ENCODE measurements at places on chromosomes 6 and 20.

DNA sequence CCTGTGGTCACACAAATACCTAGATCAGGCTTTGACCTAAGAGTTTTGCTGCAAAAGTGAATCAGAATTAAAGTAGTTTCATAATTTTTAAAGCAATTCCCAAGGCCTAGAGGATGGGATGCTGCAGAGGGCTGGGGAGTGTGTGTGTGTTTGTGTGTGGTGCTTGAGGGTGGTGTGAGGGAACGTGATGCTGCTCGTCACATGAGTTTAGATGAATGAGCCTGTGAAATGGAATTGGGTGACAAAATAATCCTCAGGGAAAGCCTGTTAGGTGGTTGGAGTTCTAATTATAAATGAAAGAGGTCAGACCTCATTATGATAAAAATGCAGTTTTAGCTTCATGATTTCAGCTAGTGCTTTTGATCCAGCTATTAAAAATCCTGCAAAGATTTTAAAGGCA lies 87.5 kb upstream of the TMEM170B start:
- DNase-seq = no peak

DNA sequence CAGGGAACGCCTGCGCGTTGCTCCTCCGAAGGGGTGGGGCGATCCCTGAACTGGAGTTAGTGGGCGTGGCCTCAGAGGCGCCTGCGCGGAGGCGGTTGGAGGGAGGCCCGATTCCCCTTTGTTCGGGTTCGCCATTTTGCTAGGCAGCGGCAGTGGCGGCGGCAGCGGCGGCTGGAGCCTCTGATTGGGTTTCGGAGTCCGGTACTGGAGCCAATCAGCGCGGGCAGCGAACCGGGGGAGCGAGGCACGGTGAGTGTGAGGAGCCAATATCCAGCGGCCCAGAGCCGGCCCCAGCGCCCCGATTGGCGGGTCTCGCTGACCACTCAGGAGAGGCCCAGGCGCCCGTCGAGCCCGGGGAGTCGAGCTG lies at the start of gene NFYA:
TSS of gene NFYA (plus strand) at position 139 of the 367 bp plus-strand sequence. CDS start 6,116 bp downstream, outside the sequence.
- DNase-seq = no peak

DNA sequence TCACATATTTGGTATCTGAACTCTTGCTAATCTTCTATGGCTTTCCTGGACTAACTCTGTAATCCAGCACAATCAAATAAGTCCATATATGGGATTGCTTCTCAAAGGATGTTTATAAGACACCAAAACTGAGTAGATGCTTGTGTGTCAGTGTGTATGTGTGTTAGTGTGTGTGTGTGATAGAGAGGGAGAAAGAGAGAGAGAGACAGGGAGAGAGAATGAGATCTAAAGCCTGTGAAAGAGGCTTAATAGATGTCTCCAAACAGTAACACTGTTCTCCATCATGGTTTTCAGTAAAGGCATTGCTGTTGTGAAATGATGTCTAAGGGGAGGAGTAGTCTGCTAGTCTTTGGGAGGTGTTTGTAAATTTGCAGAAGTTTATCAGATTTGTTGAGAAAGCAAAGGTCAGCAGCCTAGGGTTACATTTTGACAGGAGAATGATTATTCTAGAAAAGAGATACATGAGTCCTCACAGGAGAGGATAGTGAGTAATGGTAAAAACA lies 73.9 kb upstream of the MLIP start:
- DNase-seq = no peak

GRCh38 chr6:15200087-15200486 lies 45.8 kb upstream of the JARID2 start:
- no peak for DNase-seq

DNA sequence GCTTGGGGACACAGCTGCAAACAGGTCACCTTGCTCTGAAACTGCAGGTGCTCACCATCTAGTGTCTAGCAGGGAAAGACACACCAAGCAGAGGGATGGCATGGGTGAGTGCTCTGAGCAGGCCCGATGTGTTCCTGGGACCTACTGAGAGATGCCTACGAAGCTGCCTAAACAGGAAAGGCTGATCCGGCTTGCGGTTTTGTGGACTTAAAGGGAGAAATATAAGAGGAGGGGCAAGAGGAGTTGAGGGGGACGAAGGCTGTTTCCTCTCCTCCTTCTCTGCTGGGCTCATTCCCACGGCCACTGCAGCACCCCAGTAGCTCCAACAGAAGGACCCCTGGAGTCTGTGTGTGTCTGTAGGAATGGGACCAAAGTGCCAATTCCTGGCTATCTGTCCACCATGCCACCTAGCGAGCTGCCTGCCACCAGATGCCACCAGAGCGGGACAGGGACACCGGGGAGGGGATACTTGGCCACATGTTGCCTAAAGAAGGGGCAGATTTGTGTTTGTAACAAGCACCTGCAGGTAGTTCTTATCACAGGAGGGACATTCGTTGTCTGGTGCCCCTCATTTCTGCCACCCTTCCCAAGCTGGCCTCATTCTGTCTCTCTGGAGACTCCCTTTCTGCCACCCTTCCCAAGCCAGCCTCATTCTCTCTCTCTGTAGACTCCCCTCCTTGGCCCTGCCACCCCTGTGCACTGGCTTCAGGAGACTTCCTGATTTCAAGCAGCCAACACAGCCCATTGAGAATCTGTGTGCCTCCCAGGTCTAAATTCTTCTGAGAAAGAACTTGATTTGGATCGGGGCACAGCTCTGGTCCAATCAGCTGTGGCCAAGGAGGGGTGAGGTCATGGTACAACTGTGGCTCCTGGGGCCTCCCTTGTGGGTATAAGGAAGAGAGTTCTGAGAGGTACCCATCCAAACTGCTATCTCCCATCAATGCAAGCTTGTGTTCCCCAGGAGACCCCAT lies 221.8 kb downstream of the ANKRD60 start:
- DNase-seq = no peak
